ENCODE measurements at places on chromosomes 1 and 21. TPM values are rescaled to one million over a fixed set of nuclear protein-coding genes. Genes with fewer than 3 reads are reported as not detected.

DNA sequence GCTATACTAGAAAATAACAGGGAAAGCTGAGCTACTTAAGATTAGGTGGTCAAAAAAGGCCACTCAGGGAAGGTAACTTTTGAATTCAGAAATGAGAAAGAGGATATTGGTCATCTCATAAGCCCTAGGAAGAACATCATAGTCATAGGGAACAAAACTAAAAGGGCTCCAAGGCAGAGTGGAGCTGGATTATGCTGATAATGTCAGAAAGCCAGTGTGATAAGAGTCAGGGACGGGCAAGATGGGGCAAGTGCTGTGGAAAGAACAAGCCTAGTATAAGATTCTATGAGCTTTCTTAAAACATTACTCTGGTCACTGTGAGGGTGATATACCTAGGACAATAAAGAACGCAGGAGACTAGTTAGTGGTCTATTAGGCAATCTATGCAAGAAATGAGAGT lies 106.6 kb downstream of the DUSP10 start:
- no peaks in the 10 kb centered on the region for H3K4me1 ChIP-seq
- H3K27me3 ChIP-seq: no peaks in the 10 kb centered on the region
- H3K4me3 ChIP-seq: no peak overlapping the region
- DNase-seq: no peak
- H3K36me3 ChIP-seq: no peaks in the 10 kb centered on the region
- no peak overlapping the region for H3K27ac ChIP-seq

DNA sequence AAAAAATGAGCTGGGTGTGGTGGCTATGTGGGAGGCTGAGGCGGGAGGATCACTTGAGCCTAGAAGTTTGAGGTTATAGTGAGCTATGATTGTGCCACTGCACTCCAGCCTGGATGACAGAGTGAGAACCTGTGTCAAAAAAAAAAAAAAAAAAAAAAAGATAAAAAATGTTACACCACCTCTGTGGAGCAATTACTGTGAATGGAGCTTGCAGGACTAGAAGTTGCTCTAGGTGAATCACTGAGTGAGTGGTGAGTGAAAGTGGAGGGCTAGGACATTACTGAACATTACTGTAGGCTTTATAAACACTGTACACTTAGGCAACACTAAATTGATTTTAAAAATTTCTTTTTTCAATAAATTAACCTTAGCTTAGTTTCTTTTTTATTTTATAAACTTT lies 21.9 kb downstream of the TLCD4 start:
- H3K27me3 ChIP-seq: no peaks in the 10 kb centered on the region
- no peak for DNase-seq
- H3K36me3 ChIP-seq: no peaks in the 10 kb centered on the region
- no peaks in the 10 kb centered on the region for H3K4me1 ChIP-seq
- no peak overlapping the region for H3K27ac ChIP-seq

- no peak overlapping the region for H3K4me3 ChIP-seq
- H3K27me3 ChIP-seq: no peaks in the 10 kb centered on the region
- H3K4me1 ChIP-seq: no peaks in the 10 kb centered on the region
Measured at GRCh38 chr1:92544756-92545165, 58.0 kb upstream of the GFI1 start.

DNA sequence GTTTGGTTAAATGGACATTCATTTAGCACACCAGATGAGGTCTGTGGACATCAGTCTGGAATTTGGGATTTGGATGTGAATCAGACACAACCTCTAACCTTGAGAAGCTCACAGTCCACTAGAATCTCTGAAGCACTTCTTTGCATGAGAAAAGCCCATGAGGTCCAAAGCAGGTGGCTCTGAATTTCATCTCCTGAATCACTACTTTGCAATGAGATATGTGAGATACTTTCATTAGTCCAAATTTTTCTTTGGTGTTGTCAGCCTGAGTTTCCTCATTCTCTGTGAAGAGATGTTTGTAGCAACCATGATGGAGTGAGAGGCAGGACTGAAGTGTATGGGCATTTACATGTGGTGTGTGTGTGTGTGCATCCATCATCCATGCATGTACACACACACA lies 16.5 kb upstream of the LCE2D start:
- no peaks in the 10 kb centered on the region for H3K27me3 ChIP-seq
- DNase-seq: no peak
- no peaks in the 10 kb centered on the region for H3K36me3 ChIP-seq
- H3K4me3 ChIP-seq: no peak overlapping the region
- no peaks in the 10 kb centered on the region for H3K4me1 ChIP-seq
- H3K27ac ChIP-seq: no peak overlapping the region

GRCh38 chr1:181685211-181685610 lies 201.9 kb downstream of the CACNA1E start:
- H3K4me3 ChIP-seq: no peak overlapping the region
- no peaks in the 10 kb centered on the region for H3K4me1 ChIP-seq

DNA sequence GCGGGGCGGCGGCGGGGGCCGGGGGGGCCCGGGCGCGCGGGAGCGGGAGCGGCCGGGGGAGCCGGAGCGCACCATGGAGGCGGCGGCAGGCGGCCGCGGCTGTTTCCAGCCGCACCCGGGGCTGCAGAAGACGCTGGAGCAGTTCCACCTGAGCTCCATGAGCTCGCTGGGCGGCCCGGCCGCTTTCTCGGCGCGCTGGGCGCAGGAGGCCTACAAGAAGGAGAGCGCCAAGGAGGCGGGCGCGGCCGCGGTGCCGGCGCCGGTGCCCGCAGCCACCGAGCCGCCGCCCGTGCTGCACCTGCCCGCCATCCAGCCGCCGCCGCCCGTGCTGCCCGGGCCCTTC lies 546 bp downstream of the SKI start:
- H3K36me3 ChIP-seq: no peaks in the 10 kb centered on the region
- H3K4me1 ChIP-seq: peaks cover 25% of the 10 kb centered on the region
- peak overlapping the region; percentile 88 for H3K27ac ChIP-seq
- H3K27me3 ChIP-seq: no peaks in the 10 kb centered on the region
- peak overlapping the region; percentile 84 for H3K4me3 ChIP-seq
- no peak for DNase-seq

DNA sequence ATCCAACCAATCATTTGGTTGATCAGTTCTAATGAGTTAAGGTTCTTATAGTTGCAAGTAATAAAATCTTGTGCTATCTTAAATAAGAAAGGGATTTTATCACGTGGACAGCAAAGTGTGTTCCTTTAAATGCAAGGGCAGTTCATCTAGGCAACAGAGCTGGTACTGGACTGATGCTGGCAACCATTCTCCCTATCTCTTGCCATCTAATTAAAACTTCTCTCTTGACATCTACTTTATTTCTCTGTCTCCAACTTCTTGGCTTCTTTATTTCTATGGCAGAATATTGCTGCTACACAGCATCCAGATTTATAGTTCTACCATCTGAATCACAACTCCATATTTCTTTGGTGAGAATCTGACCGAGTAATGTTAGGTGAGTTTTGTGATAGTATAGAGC lies 115.2 kb upstream of the CACYBP start:
- no peak for DNase-seq
- H3K36me3 ChIP-seq: no peaks in the 10 kb centered on the region
- peaks cover 7% of the 10 kb centered on the region for H3K4me1 ChIP-seq
- H3K27ac ChIP-seq: no peak overlapping the region
- no peak overlapping the region for H3K4me3 ChIP-seq

DNA sequence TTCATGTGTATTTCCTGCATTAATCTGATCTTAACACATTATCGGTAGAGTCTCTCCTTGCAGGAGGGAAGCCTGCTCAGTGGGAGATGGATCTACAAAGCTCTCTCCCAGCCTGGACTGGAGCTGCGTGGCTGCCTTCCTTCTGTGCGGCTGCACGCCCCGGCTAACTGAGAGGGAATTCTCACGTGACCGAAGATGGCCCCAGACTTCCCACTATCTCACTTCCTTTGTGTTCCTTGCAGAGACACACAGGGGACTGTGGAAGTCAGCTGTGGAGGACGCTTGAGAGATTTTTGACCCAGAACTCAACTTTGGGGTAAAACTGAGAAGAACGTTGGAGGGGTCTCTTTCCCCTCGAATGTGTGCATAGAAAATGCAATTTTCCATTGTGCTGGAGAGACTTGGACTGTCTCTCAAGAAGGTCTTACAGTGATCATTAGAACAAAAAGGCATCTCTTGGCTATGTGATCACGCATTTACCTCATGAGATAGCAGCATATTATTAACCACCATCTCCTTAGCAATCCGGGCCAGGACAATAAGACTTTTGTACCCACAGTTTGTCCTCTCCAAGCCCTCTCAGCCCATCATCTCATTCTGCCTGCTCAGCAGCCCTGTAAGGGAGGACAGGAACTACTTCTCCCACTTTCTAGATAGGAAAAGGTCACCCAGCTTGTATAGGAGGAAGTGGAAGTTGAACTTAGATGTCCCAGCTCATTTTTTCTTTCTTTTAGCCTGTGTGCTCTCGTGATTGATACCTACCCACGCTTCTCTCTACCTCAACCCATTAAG lies 49.3 kb upstream of the TARBP1 start:
- no peak overlapping the region for H3K27ac ChIP-seq
- H3K4me3 ChIP-seq: no peak overlapping the region
- H3K36me3 ChIP-seq: no peaks in the 10 kb centered on the region
- DNase-seq: no peak
- H3K4me1 ChIP-seq: peaks cover 34% of the 10 kb centered on the region

- no peaks in the 10 kb centered on the region for H3K36me3 ChIP-seq
- DNase-seq: no peak
- H3K27me3 ChIP-seq: no peaks in the 10 kb centered on the region
- no peak overlapping the region for H3K27ac ChIP-seq
- H3K4me3 ChIP-seq: no peak overlapping the region
- peaks cover 8% of the 10 kb centered on the region for H3K4me1 ChIP-seq
Measured at GRCh38 chr1:3030663-3031381, 9.6 kb downstream of the ACTRT2 start.

GRCh38 chr21:35563885-35564451 lies 496.4 kb downstream of the SETD4 start:
- H3K27ac ChIP-seq: peak overlapping the region; percentile 27
- H3K27me3 ChIP-seq: no peaks in the 10 kb centered on the region
- H3K4me1 ChIP-seq: peaks cover 34% of the 10 kb centered on the region
- DNase-seq: peak; percentile 13
- H3K4me3 ChIP-seq: peak overlapping the region; percentile 11

DNA sequence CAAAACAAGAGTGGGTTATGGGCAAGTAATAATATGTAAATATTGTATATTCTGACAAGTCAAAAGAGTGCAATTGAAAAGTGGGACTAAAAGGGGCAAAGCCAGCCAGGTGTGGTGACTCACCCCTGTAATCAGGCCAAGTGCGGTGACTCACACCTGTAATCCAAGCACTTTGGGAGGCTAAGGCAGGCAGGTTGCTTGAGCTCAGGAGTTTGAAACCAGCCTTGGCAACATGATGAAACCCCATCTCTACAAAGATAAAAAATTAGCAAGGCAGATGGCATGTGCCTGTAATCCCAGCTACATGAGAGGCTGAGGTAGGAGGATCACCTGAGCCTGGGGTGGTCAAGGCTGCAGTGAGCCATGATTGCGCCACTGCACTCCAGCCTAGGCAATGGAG lies 304.0 kb downstream of the HHIPL2 start:
- no peak overlapping the region for H3K4me3 ChIP-seq
- no peaks in the 10 kb centered on the region for H3K4me1 ChIP-seq
- H3K27ac ChIP-seq: no peak overlapping the region

DNA sequence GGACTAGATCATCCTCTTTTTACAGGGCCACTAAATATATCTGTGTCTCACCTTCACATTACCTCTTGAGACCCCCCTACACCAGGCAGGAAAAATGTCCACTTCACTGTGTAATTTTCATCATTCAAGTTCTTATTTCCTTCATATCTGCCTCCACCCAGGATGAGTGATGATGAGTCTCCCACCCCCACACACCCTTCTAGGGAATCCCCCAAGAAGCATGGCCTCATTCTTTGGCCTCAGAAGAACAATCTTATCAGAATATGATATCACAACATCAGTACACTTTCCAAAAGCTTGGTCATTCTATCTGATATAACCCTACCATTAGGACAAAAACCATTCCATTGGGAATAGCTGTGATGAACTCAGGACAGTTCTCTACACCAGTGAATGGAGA lies 170.3 kb upstream of the DUSP10 start:
- no peak for DNase-seq
- no peak overlapping the region for H3K4me3 ChIP-seq

GRCh38 chr1:206753141-206753540 lies 17.4 kb upstream of the IL19 start:
- H3K36me3 ChIP-seq: no peaks in the 10 kb centered on the region
- no peaks in the 10 kb centered on the region for H3K4me1 ChIP-seq
- no peak overlapping the region for H3K27ac ChIP-seq
- no peaks in the 10 kb centered on the region for H3K27me3 ChIP-seq
- no peak for DNase-seq

- H3K4me3 ChIP-seq: no peak overlapping the region
- H3K4me1 ChIP-seq: no peaks in the 10 kb centered on the region
- no peak overlapping the region for H3K27ac ChIP-seq
- no peaks in the 10 kb centered on the region for H3K36me3 ChIP-seq
- DNase-seq: no peak
- no peaks in the 10 kb centered on the region for H3K27me3 ChIP-seq
Measured at GRCh38 chr1:236608930-236609726, 4.8 kb upstream of the HEATR1 start.

GRCh38 chr21:45010096-45010495 lies 64.3 kb upstream of the ADARB1 start:
- no peaks in the 10 kb centered on the region for H3K36me3 ChIP-seq
- H3K4me3 ChIP-seq: no peak overlapping the region
- no peak overlapping the region for H3K27ac ChIP-seq
- DNase-seq: no peak

DNA sequence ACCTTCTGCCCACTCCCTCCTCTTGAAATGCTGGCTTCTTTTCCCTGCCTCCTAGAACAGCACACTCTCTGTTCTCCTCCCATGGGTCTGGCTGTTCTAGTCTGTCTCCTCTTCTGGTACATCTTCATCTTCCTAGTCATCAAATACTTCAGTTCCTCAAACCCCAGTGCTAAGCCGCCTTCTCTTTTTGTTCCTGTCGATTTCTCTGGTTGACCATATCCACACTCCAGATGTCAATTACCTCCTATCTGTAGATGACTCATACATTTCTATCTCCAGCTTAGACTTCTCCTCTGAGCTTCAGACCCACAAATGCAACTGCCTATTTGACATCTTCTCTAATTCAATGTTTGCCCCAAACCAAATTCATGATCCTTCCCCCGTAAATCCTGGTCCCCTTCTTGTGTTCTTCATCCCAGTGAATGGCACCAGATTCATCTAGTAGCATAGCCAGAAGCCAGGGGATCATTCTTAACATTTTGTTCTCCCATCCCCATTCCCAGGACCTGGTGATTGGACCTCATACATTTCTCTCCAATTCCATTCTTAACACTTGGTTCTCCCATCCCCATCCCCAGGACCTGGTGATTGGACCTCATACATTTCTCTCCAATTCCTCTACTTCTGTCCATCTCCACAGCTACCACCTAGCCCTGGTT lies 35.9 kb downstream of the USP24 start:
- no peaks in the 10 kb centered on the region for H3K36me3 ChIP-seq
- no peak overlapping the region for H3K4me3 ChIP-seq
- no peaks in the 10 kb centered on the region for H3K4me1 ChIP-seq
- no peak for DNase-seq
- H3K27ac ChIP-seq: no peak overlapping the region

GRCh38 chr1:24621121-24621520 lies 22.0 kb upstream of the SRRM1 start:
- no peak overlapping the region for H3K4me3 ChIP-seq
- no peaks in the 10 kb centered on the region for H3K36me3 ChIP-seq
- H3K27ac ChIP-seq: no peak overlapping the region
- H3K4me1 ChIP-seq: no peaks in the 10 kb centered on the region
- no peak for DNase-seq

The OR2L3 gene
- total RNA-seq: not detected

The TRNAU1AP gene
- total RNA-seq: 25.3 TPM

The ATAD3B gene
- 15.4 TPM for total RNA-seq

The LCE6A gene
- not detected for total RNA-seq

The ZNF648 gene
- total RNA-seq: not detected

The CDCA8 gene
- 0.35 TPM for total RNA-seq

The SPATA21 gene
- total RNA-seq: not detected

The PTCH2 gene
- total RNA-seq: 1.3 TPM

The CFAP57 gene
- 0.27 TPM for total RNA-seq

Data from thoracic aorta (tissue), 2 donors.